ENCODE measurements at places on chromosomes 11 and 22.

DNA sequence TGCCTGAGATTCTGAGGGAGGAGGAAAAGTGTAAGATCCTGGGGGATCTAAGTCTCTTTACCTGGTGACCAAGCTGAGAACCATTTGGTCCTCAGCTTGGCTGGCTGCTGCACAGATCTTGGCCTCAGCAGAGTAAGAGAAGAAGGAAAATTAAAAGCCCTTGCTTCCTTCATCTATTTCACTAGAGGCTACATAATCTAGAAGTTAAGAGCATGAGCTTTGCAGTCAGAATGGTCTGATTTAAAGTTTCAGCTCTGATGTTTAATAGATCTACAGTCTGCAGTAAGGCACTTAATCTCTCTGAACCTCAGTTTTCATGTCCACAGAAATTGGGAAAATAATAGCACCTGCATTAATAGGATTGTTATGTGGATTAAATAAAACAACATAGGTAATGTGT is 3.1 kb upstream of the ZBTB16 start:
- no peak for DNase-seq

DNA sequence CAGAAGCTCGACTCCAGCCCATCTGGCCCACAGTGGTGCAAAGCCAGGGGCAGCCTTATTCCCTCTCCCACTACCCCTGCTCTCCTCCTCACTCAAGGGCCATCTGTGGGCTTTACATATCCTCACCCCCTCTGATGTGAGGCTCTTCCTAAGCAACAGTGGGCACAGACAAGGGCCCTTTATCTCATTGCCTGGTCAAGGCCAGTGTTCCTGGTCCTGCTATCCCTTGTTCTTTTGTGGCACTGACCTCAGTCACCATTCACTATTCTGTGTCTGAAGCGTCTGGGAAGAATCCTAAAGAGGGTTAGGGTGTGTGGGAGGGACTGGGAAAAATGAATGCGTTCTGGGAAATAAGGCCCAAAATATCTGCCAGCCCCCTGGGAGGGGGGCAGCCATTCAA is 7.3 kb downstream of the DNAL4 start:
- no peak for DNase-seq

GRCh38 chr22:33803371-33804282 is 116.6 kb downstream of the LARGE1 start:
- no peak for DNase-seq

DNA sequence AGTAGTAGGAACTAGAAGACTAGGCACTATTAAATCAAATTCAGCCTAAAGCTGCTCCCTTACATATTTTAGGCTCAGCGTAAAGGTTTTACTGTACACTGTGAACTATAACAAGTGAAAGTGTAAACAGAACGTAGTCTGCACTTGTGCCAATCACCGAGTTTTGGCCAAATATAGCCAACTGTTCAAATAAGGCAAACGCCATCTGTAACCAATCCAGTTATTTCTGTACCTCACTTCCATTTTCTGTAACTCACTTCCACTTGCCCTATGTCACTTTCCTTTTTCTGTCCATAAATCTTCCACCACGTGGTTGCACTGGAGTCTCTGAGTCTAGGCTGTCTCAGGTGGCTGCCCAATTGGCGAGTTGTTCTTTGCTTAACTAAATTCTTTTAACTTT is 2132.2 kb downstream of the LRRC4C start:
- no peak for DNase-seq

GRCh38 chr22:41939981-41940831 is 6.7 kb downstream of the CENPM start:
- peak; percentile 90 for DNase-seq

DNA sequence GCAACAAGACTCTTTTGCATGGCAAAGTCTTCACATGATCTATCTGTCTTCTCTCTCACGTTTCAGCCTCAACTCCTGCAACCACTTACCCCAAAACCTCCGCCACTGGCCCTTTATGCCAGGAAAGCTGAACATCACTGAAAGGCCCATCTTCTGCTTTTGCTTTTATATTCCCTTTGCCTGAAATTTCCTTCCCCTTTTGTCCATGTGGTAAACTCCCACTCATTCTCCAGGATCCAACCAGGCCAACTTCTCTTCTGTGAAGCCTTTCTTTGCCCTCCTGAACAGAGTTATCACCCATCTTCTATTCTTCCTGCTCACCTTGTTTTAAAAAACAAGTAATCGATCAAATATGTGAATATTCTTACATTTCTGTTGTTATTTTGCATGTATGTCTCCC is 117.8 kb downstream of the WNT11 start:
- no peak for DNase-seq

- no peak for DNase-seq
Observed at GRCh38 chr22:33584152-33584551, 336.1 kb downstream of the LARGE1 start.

- DNase-seq = no peak
Observed at GRCh38 chr11:122902951-122903350, 20.4 kb downstream of the JHY start.

- no peak for DNase-seq
Observed at GRCh38 chr22:36206255-36206654, 4.6 kb upstream of the APOL4 start.

- no peak for DNase-seq
Observed at GRCh38 chr11:17411418-17411817, 23.0 kb upstream of the KCNJ11 start.

DNA sequence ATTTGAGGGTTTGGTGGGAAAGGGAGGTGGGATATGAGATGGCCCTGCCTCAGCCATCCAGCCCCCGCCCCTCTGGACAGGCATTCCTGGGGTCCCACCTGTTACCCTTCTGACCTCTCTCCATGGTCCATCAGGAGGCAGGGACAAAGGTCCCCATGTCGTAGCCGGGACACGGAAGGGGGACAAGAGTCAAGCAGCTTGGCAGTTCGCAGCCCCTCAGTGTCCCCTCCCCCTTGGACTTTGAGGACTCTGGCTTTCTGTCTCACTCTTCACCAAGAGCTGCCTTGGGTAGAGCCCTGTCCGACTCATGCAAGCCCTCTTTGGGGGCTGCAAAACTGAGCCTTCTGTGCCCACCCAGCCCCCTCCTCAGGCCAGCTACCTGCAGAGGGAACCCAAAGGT is 30.2 kb downstream of the TRIM29 start:
- DNase-seq = no peak

DNA sequence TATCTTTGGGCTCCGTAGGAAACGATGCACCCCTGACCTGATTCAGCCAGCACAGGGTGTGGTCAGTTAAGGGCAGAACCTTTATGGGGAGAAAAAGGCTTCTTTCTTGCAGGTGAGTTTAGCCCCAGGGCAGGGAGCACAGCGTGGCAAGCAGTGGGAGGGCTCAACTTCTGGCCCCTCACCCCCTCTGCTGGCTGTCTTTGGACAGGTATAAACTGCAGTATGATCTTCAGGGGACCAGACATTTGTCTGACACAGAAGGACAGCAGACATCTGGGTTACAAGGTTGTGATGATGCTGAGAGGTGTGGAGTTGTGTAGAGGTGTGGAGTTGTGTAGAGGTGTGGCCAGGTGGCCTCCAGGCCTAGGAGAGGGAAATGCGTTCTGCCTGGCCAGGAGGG is 324.0 kb upstream of the PLET1 start:
- DNase-seq = no peak

DNA sequence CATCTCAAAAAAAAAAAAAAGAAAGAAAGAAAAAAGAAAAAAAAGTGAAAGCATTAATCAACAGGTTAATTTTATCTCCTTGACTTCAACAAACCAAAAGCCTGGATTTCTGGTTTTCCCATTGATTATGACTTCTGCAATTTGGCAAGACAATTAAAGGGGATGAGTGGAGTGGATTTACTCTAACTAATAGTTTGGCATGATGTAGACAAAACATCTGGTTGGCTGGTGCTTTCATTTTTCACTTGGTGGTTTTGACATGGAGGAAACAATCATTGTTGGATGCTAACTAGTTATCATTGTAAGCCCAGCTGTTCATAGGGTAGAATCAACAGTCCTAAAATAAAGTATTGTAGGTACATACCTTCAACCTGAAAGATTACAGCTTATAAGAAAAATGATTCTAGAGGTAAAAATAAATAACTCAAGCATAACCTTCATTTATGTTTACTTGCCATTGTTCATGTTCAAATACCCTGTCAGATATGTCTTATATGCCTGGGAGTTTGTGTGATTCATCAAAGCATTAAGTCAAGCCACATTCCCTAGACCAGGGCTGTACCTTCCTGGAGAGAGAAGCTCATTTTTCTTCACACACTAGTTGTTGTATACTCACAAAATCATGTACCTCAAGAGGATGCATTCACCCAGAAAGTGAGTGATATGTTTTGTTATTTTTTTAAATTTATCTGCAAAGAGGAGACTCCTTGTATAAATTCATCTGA is 15.1 kb downstream of the FIBIN start:
- no peak for DNase-seq

DNA sequence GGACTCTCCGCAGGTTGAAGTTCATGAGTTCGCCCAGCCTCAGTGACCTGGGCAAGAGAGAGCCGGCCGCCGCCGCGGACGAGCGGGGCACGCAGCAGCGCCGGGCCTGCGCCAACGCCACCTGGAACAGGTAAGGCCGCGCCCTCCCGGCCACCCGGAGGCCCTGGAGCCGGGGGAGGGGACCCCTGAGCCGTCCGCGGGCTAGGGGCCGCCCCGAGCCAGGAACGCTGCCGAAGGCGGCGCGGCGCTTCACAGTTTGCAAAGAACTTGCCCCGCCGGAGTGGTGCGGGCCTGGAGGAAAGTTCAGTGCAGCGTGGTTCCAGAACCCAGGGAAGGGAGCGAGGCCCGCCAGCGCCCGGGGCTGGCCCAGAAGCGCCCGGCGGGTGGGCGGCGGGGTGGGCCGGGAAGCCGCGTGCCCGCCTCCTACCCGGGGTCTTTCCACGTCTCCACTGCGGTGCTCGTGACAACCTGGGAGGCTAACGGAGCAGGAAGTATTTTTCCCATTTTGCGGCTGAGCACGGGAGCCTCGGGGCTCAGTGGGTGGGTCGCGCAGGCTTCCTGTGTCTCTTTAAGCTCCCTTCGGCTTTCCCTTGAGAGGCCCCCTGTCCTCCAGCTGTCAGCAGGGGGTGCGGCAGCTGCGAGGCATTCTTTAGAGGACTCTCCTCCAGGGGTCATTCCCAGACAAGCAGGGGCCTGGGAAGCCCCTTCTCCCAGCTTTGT is 635 bp downstream of the PRR5 start:
- DNase-seq = no peak

GRCh38 chr11:70462818-70463477 is 64.6 kb downstream of the CTTN start:
- no peak for DNase-seq

DNA sequence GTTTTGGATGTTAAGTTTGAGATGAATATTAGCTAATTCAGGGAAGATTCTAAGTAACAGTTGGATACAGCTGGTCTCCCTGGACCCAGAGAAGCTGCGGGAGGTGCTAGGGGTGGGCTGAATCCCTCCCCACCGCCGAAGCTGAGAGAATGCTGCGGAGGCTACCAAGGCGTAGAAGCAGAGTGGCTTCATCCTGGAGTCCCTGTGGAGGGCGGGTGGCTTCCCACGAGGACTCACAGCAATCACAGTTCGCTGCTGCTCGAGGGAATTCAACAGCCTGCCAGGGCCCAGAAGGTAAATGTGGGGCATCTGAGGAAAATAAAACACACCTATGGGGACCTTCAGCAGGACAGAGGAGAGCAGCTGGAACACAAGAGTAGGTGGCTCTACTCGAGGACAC is 11.1 kb upstream of the B3GAT1 start:
- no peak for DNase-seq

DNA sequence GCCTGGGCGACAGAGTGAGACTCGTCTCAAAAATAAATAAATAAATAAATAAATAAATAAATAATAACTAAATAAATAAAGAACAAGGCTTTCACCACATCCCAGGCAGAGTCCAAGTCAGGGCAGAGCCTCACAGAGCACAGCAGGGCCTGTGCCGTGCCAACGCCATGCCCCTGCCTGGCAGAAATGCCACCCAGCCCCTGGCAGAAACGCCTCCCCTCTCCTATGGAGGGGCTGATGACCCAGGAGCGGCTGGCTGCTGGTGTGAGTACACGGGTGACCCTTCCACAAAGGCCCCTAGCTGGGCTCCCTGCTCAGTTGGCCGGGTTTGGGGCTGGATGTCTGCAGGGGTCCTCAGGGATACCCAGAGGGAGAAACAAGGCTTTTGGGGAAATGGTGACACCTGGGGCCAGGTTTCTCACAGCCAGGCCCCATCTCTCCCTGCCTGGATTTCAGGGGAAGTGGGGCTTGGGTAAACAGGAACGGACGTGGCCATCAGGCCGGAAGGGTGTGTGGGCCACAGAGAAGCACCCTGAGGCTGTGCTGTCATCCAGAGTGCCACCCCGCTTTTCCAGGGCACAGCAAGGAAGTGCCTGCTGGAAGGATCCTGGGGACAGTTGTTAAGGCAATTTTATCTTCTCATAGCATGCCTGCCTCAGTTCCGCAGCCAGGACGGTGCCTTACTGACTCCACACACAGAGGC is 5.1 kb downstream of the BID start:
- DNase-seq = no peak

GRCh38 chr11:11567936-11568650 is 53.7 kb downstream of the GALNT18 start:
- DNase-seq = no peak

DNA sequence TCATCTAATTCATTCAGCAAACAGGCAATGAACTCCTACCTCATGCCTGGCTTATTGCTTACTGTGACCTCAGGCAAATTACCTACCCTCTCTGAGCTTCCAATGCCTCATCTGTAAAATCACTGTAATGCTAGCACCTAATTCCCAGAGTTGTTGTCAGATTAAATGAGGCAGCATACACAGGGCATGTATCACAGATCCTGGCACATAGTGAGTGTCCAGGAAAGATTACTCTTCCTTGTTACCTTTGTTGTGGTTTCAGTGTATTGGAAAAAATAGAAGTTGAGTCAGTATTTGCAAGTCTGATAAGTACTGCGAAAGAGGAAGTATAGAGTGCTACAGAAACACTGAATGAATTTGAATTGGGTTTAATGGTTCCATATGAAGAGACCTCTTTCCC is 26.4 kb upstream of the LRRC55 start:
- DNase-seq = no peak

Data from stimulated activated CD8-positive, alpha-beta memory T cell treated with anti-CD3 and anti-CD28 coated beads, Interleukin-12 subunit alpha, Interleukin-12 subunit beta, amount 100 ng/mL, for 1 hour (primary cell).